Stimulated activated CD4-positive, alpha-beta T cell treated with anti-CD3 and anti-CD28 coated beads, Interleukin-1b, Interleukin-23, amount 100 ng/mL, for 24 hours (primary cell): ENCODE measurements at places on chromosomes 5 and 9.

DNA sequence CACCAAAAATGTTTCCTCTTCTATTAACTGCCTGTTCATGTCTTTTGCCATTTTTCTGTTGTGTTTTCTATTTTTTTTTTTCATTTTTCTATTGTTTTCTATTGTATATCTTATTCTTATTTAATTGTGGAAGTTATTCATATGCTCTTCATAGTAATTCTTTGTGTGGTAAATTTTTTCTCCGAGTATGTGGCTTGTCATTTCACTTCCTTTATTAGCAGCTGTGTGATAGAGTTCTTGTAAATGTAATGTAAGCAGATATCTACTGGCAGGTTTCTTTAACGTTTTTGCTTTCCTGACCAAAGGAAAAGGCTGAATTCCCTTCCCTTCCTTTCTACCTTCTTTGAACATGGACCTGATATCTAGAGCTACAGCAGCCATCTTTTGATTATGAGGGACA lies 5.8 kb upstream of the PLPP1 start:
- DNase-seq = no peak

GRCh38 chr9:133375116-133375723 lies 640 bp downstream of the SURF4 start:
- DNase-seq = no peak

GRCh38 chr9:137065336-137065967 lies 4.9 kb downstream of the SAPCD2 start:
- no peak for DNase-seq

DNA sequence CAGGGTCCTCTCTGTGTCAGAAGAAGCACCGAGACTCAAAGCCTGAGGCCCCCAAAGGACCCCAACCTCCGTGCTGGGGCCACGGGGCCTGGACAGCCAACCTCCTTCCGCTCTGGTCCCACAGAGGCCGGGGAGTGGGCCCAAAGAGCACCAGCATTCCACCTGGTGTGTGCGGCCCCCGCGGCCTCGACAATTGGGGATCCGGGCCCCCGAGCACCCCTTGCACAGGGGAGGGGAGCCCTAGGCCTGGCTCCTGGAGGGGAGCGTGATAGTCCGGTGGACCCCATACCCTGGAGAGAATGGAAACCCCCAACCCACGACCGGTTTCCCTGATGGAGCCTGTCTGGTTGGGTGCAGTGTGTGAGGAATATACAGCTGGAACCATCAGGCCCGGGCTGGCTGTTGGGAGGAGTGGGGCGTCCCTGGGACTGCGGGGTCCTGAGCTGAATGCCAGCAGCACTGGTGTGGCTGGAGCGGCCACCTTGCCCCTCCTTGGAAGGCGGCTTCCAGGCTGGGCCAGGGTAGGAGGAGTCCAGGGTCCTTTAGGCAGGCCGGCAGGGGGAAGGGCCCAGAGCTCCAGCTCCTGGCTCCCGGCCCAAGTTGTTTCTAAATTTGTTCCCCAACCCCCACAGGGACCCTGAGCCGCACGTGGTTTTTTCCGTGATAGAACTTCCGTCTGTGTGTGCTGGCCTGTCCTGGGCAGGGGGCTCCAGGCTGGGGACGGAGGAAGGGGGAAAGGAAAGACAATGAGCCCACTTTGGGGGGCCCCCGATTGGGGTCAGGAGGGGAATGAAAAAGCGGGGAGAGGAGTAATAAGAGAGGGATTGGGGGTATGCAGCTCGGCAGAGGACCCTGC lies 825 bp upstream of the TOR4A start:
- no peak for DNase-seq

DNA sequence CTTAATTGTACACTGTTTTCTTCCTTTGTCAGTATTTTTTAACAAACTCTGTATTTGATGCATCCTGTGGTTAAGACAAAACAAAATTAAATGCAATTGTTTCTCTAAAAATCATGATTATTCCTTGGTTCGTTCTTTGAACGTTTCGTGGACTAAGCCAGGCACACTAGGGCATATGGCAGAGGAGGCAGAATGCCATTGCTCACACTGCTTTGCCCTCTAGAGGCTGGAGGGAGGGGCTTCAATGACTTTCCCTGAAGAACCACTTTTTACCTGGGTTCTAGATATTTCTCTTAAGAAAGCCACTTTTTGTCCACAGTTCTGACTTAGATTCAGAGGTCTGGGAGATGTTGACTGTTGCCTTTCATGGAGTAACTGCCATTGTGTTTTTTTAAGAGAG lies 236.2 kb upstream of the ADAMTSL1 start:
- no peak for DNase-seq

- DNase-seq = no peak
Measured at GRCh38 chr9:69339620-69340019, 14.6 kb downstream of the ENTREP1 start.

GRCh38 chr9:34647651-34648050 lies 1.2 kb downstream of the GALT start:
- no peak for DNase-seq

DNA sequence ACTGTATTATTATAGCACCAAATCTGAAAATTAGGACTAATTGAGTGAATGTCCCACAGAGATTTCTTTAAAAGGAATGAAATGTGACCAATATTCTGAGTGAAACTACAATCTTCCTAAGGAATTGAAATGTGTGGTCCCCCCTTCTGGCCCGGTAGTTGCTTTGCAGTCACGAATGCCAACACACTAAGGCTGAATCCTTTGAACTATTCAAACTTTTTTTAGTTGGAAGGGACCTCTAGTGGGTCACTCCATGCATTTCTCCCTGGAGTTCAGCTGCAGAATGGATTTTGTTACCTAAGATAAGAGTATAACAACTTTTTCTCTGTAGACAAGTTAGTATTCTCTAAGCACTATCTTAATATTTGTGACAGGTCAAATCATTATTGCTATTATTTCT lies 2.8 kb downstream of the CDH6 start:
- DNase-seq = no peak

DNA sequence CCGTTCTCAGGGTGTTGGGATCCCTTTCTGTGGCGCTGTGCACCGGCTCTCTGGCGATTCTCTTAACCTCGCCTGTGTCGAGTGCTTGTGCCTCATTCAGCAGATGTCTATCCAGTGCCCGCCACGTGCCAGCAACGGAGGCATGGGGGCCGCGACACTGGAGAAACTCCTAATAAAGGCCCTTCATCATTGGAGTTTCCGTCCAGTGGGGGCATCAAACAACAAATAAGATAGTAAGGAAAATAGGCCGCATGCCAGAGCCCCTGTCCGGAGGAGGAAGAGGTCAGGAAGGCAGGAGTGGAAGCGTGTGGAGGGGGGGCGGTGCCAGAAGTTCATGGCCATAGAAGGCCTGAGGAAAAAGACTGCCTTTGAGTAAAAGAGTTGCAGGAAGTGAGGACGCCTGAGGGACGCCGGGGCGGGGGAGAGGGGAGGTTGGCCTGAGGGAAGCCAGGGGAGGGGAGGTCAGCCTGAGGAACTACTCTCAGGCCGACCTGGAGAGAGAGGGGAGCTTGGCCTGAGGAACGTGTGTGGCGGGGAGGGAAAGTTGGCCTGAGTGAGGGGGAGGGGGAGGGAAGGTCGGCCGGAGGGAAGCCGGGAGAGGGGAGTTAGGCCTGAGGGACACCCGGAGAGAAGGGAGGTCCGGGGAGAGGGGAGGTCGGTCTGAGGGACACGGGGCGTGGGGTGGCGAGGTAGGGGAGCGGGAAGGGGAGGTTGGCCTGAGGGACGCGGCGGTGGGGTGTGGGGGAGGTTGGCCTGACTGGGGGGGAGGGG lies 82.2 kb downstream of the CACNA1B start:
- DNase-seq = no peak

GRCh38 chr5:178768371-178769260 lies 38.2 kb upstream of the ZNF354A start:
- DNase-seq = no peak

- no peak for DNase-seq
Measured at GRCh38 chr5:97022898-97023297, 87.0 kb downstream of the LNPEP start.

DNA sequence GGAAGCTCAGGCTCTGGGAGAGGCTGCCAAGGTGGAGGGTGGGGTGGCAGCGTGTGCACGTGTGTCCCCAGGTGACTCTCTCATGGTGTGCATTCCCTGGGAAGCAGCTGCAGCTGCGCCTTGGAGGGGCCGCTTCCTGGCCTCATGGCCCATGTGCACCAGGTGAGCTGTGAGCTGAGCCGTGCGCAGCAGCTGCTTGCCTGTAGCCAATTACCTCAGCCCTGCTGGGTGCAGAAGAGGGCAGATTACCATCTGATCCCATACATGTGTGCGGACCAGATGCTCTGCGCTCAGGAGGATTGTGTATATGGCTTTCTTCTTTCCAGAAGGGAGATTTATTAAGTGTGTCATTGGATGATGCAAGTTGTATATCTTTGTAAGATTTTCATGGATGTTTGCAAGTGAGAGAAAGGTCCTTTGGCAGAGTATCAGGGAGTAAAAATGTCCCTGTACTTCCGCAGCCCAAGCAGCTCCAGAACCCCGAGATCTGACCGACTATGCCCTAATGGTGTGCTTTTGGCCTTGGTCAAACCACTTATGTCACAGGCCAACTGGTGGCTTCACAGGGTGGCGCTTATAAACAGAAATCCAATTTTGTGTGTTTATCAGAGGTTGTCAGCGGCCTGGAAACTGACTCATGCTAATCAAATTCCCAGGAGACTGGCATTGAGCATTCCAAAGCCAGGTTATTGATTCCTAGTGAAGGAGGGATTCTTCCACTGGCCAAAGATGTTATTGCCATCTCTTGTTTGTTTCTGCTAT lies 229.3 kb downstream of the GOLPH3 start:
- no peak for DNase-seq

DNA sequence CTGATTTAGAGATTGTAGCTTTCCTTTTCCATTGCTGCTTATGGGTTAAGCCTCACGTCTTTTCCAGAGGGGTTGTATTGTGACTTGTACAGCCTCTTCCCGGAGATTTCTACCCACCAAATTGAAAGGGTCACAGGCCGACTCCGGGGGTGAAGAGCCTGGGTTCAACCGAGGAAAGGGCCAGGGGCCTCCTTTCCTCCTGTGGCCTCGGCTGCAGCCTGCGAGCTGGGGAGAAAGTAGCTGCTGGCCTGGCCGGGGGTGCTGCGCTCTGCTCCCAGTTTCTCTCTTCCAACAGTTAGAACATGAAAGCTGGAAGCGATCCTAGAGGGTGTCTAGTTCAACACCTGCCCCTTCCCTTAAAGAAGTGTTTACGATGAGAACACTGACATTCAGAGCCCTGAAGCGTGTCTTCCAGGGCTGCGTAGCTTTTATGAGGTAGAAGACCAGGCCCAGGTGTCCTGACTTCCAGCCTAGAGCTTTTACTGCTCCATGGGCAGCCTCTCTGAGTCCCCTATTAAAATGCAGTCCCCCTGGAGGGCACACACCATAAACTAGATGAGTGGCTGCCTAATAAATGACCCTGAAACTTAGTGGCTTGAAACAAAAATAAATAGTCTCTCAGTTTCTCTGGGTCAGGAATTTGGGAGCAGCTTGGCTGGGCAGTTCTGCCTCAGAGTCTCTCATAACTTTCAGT lies 56.9 kb downstream of the ACER2 start:
- no peak for DNase-seq

- no peak for DNase-seq
Measured at GRCh38 chr5:58099257-58099656, 360.6 kb downstream of the PLK2 start.

- DNase-seq = no peak
Measured at GRCh38 chr9:76200315-76200714, 193.9 kb downstream of the RFK start.

- no peak for DNase-seq
Measured at GRCh38 chr5:126818736-126819135, 41.8 kb downstream of the LMNB1 start.

DNA sequence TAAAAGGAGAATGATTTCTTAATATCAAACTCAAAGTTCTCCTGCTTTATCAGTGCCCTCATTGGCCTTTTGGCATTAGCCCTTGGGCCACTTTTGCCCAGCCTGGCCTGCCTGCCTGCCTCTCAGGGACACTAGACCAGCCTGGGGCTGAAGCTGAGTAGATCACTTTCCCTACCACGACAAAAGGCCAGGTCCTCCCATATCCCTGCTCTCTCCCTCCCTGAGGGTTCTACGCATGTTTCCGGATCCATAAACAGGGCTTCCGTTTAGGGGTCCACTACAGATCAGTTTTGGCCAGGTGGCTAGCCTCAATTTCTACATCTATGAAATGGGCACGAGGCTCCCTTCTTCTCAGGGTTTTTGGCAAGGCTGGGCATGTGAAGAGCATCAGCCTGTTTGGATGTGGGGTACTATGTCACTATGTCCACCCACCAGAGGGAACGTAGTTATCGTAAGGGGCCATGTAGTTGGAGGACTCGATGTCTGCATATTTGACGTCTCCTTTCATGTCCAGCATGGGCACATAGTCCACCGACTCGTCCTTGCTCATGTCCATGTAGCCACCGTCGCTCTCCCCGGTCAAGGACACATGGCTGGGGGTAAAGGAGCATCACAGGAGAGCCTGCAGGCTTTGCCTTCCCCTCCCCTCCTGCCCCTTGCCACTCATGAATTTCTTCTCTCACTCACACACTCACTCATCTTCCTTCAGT lies 34.0 kb downstream of the PDGFRB start:
- DNase-seq = no peak

- DNase-seq = no peak
Measured at GRCh38 chr9:29174136-29174535, 1600.9 kb upstream of the C9orf72 start.

DNA sequence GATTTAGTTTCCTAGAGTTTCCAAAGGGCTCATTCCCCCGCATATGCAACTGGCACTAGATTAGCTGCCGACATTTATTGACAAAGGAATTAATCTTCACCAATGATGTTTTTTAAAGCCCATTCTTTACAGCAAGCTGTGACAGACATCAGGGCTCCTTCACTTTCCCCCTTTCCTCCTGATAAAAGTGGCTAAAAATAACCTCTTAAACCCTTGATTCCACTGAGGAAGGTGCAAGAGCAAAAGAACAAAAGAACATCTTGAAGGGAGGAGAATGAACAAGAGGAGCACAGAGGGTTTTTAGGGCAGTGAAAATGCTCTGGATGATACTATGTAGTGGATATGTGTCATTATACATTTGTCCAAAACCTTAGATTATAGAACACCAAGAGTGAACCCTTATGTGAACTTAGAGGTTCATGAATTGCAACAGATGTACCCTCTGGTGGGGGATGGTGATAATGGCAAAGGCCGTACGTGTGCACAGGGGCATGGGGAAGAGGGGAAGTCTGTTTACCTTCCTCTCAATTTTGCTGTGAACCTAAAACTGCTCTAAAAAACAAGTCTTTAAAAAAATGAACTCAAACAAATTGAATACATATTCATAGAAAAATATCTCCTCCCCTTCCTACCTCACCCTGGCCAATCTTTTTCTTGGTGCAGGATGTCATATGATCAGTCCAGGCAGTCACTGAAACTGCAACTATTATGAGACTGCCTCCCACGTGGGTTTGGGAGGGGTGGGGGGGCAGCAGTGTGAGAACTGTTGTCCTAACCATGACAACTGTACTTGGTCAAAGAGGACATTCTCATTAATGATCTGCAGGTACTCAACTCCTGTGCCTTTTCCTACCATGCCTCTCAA lies 83.0 kb downstream of the MARCHF3 start:
- no peak for DNase-seq
